Spleen (tissue), 13 donors: ENCODE measurements at places on chromosomes 3 and 15. TPM values are rescaled to one million over a fixed set of nuclear protein-coding genes. Genes with fewer than 3 reads are reported as not detected.

DNA sequence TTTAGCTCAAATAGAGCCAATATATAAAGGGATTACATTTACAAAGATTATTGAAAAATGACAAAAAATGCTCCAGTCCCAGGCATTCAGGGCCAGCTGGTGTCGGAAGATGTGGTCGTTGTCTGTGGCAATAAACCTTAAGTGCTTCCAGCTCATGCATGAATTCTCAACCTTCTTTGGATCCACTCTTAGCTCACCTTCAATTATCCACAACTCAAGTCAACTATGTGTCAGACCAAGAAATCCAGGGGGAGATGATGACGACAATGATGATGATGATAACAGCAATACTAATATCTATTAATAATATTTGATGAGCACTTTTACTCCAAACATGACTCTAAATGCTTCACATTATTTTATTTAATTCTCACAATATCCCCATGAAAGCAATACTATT is 53.6 kb upstream of the PXYLP1 start:
- no peak for DNase-seq

GRCh38 chr3:185308126-185308754 is 54.4 kb upstream of the EHHADH start:
- no peak for DNase-seq

GRCh38 chr3:53938645-53939044 is 47.0 kb upstream of the SELENOK start:
- DNase-seq, result no peak

GRCh38 chr3:50577348-50577747 is 8.0 kb downstream of the HEMK1 start:
- DNase-seq, result no peak

GRCh38 chr15:80010131-80010673 is 39.2 kb upstream of the BCL2A1 start:
- DNase-seq, result no peak

DNA sequence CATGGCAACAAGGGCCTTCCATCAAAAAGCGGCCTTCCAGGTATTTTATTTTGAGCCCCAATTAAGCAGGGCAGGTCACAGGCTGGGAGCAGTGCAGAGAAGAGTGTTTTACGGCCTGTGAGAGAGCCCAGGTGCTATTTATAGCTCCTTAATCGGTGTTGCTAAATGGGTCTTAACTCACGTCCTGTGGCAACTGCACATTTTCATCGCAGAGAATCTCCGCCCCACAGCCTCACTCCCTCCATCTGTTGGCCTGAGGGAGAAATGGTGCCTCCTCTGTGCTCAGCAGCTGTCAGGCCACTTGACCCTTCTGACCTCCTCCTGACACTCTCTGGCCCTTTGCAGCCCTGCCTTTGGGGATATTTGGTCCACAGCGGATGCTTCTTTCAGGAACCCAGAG is 58.6 kb downstream of the SPSB4 start:
- no peak for DNase-seq

DNA sequence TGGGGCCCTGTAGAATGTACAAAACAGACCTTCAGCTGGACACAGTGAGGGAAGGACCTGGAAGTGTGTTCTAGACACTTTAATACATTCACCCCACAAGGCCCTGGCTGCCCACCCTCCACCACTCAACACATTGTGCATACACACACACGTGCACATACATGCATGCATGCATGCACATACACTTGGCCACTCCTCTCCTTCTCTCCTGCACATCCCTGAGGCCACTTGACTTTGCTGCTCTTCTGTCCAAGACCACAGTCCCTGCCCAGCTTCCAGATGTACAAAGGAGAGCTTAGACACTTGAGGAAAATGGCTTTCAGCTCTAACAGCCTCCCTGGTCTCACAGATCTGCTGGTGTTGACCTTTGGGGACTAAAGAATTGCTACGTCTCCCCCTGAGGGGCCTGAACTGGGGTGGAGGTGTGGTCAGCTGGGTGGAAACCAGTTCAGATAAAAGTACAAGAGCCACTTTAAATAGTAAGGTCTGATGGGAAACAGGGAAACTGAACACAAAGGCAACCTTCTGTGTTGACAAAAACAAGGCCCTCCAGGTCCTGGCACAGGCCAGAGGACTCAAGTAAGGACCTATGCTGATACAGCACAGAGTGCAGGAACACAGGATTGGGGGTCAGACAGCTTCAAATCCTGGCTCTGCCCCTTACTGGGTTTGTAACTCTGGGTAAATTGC is 24.8 kb upstream of the NOX5 start:
- DNase-seq, result no peak

SPSB4 gene
- 6.5 TPM for total RNA-seq

CCDC14 gene
- total RNA-seq, result 26.3 TPM

LMAN1L gene
- total RNA-seq, result 154 TPM
